ENCODE measurements at places on chromosomes 1 and 21.

- DNase-seq: no peak
These were observed 3.1 kb upstream of the HMGCS2 start for GRCh38 chr1:119771770-119772169.

DNA sequence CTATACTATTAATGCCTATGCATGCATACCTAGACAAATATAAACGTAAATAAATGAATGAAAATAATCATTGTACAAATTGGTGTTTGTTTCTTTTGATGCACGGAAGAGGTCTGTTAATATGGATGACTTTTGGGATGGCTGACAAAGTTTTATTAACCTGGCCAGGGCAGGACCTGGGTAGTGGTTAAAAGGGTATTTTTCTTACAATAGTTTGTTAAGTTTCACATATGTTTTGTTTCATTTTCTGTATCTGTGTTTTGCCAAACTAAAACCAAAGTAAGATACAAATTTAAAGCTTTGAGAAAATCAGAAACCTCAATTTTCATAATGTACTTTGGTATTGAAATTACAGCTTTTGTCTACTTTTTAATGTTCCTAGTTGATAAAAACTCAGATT is 222.7 kb upstream of the OLFM3 start:
- DNase-seq: no peak

GRCh38 chr21:33587792-33588484 is 546 bp downstream of the DONSON start:
- DNase-seq: peak; percentile 29

GRCh38 chr1:7651203-7651602 is 119.9 kb upstream of the VAMP3 start:
- DNase-seq: no peak

- DNase-seq: no peak
These were observed 11.7 kb downstream of the CDKN2C start for GRCh38 chr1:50981741-50982140.

- no peak for DNase-seq
These were observed 226.6 kb downstream of the CAMTA1 start for GRCh38 chr1:7011826-7012225.

DNA sequence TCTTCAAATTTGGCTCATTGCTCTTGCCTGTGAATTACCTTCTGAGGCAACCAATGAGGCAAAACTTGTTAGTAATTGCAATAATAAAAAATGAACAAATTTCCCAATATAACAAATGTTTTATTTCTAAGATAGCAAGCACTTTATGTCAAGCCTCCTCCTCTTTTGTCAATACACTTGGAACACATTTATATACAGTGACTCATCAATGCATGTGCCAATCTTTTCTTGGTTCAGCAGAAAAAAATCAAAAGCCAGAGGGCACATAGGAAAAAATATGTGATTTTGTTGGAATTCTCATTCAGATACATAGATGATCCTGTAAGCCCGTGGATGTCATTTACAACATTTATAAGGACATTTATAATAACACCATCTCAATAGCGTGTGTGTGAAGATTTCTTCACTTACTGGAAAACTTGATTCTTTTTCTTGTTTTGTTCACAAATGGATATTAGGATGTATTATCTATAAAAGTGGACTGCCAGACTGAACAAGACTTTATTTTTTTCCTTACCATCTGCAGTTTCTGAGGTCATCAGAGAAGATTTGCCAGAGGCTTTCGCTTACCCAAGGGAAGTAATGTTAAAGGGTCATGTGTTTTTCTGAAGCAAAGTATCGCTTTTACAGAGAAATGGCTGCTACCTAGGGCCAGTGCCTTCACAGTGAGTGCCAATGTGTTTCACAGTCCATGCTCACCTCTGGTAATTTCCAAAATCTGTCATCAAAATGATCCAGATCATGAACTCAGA is 645.7 kb upstream of the PTBP2 start:
- DNase-seq: no peak

GRCh38 chr1:36095760-36096405 is 7.2 kb downstream of the ADPRS start:
- no peak for DNase-seq

GRCh38 chr1:38183096-38183495 is 136.5 kb upstream of the POU3F1 start:
- peak; percentile 31 for DNase-seq

GRCh38 chr1:110003747-110004428 is 19.3 kb downstream of the AHCYL1 start:
- DNase-seq: peak; percentile 98

- DNase-seq: peak; percentile 42
These were observed 128.7 kb upstream of the DPYD start for GRCh38 chr1:98049370-98050135.

DNA sequence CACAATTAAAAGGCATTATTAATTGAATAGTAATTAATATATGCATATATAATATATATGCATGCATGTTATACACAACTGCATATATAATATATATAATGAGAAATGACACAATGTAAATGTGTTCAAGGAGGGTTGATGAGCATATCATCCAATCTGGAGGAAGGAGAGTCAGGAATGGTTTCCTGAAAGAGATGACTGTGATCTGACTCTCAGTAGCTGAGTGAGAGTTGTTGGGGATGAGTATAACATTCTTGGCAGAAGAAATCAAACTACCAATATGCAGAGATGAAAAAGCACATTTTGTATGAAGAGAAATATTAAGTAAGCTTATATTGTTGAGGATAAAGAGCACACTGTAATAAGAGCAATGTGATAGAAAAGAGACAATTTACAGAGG is 37.3 kb downstream of the F13B start:
- DNase-seq: no peak

DNA sequence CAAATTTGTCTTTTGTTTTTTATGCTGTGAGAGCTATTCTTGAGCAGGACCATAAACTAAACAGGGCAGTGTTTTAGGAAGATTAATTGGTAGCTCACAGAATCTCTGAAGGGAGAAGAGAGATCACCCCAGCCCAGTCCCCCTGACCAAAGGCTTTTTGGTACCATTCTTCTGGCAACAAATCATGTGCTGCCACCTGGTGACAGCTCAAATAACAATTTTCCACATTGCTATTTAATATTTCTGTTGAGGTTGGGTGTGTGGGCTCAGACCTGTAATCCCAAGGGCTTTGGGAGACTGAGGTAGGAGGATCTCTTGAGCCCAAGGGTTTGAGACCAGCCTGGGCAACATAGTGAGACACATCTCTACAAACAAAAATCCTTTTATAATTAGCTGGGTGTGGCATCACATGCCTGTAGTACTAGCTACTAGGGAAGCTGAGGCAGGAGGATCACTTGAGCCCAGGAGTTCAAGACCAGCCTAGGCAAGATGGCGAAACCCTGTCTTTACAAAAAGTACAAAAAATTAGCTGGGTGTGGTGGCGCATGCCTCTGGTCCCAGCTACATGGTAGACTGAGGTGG is 2.2 kb upstream of the TESK2 start:
- peak; percentile 56 for DNase-seq

DNA sequence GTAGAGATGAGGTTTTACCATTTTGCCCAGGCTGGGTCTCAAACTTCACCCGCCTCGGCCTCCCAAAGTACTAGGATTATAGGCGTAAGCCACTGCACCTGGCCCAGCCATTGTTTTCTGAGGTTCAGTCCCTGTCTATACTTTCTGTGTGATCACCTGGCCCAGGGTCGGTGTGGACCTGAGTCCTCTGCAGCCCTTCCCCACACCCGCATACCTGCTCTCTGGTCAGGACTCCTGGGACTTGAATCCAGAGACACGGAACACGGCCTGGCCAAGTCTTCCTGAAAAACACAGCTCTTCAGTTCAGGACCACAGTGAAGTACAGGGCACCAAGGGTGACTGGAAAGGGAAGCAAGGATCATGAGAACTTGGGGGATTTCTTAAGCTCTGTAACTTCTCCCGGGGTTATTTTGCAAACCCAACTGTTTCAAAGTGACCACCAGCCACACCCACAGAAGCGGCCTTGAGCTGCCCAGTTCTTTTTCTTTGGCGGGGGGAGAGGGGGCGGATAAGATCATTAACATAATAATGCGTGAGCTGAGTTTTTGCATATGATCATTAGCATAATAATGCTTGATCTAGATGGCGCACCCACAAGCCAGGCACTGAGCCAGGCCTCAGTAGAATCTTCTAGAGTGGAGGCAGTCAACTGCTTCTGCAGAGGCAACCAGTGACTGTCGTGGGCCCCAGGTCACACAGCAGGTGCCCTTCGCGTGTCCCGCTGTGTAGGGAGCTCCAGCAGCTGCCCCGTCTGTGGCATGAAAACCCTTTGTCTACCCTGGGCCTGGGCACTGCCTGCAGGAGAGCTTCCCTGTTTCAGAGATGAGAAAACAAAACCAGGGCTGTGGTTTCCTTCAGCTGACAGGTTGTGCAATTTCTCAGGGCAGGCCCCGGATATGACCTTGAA is 1.7 kb upstream of the NADK start:
- DNase-seq: peak; percentile 37

GRCh38 chr21:32211306-32211705 is 67.5 kb downstream of the MIS18A start:
- no peak for DNase-seq
